Stimulated activated CD4-positive, alpha-beta T cell treated with anti-CD3 and anti-CD28 coated beads, Interleukin-15, amount 100 ng/mL, for 1 hour (primary cell): ENCODE measurements at places on chromosomes 1 and 21.

- no peak for DNase-seq
Observed at GRCh38 chr1:168273575-168273974, 7.1 kb upstream of the TBX19 start.

- no peak for DNase-seq
Observed at GRCh38 chr1:55235722-55236121, 20.6 kb upstream of the USP24 start.

DNA sequence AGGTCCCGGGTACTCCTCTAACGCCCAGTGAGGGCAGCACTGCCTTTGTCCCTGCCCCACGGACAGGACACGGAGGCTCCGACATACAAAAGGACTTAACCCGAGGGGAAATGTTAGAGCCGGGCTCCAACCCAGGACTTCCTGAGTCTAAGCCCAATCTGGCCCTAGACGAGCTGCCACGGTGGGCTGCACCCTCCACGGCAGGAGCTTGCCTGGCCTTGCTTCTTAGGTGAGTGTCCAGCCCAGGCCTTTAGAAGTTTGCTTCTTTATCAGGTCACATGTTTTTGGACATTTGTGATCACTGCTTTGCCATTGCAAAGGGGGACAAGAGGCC, 11.0 kb upstream of the TMEM200B start:
- DNase-seq, result no peak

DNA sequence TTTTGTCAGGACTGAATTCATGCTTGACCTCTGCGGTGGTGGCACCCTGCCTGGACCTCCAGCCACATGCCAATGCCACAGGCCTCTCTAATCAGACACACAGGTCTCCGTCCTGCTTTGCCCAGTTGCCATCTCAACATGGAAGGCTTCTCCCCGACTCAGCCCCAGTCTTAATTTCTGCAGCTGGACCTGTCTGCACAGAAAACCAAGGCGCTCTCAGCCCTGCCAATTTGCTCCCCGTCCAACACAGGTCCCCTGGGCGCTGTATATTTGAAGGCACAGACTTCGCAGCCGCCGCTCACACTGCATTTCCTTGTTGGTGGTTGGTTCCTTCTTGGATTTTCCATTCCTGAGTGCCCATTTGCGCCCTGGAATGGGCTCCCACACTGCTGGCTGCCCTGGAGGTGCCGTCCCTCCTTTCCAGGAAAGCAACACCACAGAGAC, 28.0 kb upstream of the PLEKHG5 start:
- no peak for DNase-seq

GRCh38 chr1:56064705-56065104, 514.7 kb downstream of the PLPP3 start:
- DNase-seq, result no peak
